ENCODE measurements at places on chromosomes 5 and 9. TPM values are rescaled to one million over a fixed set of nuclear protein-coding genes. Genes with fewer than 3 reads are reported as not detected.

DNA sequence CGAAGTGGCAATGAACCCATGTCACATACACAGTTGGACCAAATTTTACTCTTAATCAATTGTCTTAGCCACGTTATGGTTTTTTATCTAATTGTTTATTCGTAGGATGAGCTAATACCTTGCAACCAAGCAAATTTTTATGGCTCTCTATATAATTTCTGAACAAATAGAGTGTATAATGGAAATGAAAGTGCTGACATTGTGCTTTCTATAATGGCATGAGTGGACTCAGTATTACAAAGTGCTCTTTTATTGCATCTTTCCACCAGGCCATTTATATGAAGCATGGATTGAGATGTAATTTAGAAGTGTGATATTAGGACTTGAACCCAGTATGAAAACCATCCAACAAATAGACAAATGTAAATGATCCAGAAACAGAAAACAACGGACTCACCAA is 1096.0 kb downstream of the DTWD2 start:
- no peak for DNase-seq

- DNase-seq: no peak
These were observed 105.4 kb upstream of the ATP10B start for GRCh38 chr5:160957312-160957861.

DNA sequence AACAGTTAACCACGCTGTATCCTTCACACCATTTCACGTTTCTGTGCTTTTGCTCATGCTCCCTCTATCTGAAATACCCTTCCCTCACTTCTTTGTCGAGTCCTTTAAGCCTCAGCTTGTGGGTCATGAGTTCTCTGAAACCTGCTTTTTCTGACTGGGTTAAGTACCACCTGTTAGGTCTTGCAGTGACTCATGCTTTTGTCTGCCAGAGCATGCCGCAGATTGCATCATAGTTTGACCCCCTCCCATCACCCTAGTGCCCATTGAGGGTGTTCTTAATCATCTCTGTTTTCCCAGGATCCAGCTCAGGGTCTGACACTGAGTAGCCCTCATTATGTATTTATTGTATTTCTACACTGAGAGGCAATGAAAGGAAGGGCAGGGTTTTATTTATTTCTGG is 190.2 kb downstream of the ASTN2 start:
- DNase-seq: no peak

DNA sequence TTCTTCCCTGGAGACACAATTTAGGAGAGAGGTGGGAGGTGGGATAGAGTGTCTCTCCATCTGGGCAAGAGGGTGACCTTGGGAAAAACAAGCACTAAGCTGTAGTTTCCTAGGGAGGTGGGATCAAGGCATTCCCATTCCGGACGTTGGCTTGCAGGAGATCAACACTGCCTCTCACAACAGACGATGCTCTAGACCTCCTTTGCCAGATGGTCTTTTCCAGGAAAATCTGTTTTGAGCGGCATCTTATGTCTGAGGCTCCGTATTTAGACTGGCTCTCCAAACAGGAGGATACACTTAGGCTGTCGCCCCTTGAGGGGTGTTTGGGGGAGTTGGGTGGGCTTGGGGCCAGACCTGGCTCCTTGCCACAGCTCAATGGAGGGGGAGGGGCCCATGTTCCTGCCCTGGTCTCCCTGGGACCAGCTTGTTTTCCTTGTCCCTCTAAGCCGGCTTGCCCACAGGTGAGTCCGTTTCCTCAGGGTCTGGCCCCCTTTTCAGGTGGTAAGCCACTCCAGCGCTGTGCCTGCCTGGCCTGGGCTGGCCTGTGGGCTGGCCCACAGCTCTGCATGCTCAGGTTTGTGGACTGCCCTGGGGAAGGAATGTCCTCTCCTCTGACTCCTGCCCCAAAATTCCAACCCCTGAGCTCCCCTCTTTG is 2.4 kb downstream of the PSD2 start:
- no peak for DNase-seq

DNA sequence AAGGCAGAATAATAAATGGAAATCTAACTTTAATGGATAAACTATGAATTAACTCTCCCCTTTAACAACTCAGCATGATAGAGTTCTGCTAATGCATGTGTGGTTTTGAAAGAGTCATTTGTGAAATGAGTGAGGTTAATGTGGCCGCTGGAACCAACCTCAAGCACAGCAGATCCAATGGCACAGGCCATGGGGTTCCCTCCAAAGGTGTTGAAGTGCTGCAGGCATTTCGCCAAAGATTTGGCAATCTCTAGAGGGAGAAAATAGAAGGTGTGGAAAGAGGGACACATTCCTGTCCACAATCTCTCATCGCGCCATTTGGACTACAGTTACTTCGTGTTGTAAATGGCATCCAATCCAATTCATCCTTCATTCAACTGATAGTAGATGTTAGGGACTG is 35.0 kb downstream of the AGXT2 start:
- no peak for DNase-seq

- DNase-seq: no peak
These were observed 82.7 kb downstream of the BNC2 start for GRCh38 chr9:16787724-16788123.

TAF11L4 gene
- not detected for total RNA-seq

DNA sequence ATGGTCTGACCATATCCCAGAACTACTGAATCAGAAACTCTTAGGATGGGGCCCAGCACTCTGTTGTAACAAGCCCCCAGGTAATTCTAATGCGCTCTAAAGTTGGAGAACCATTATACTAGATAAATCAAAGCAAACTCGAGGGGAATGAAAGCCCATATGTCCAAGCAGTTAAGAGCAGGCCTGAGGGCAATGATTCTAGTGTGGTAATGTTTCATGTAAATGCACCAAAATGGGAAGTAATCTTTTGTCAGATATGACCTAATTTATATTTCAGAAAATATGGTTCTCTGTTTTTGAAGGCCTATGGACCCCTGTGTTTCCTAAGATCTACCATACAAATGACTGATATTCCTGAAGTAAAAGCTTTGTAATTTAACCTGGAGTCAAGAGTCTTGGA is 108.0 kb upstream of the PTGER4 start:
- DNase-seq: no peak

- DNase-seq: no peak
These were observed 86.1 kb downstream of the AUH start for GRCh38 chr9:91275655-91276054.

DNA sequence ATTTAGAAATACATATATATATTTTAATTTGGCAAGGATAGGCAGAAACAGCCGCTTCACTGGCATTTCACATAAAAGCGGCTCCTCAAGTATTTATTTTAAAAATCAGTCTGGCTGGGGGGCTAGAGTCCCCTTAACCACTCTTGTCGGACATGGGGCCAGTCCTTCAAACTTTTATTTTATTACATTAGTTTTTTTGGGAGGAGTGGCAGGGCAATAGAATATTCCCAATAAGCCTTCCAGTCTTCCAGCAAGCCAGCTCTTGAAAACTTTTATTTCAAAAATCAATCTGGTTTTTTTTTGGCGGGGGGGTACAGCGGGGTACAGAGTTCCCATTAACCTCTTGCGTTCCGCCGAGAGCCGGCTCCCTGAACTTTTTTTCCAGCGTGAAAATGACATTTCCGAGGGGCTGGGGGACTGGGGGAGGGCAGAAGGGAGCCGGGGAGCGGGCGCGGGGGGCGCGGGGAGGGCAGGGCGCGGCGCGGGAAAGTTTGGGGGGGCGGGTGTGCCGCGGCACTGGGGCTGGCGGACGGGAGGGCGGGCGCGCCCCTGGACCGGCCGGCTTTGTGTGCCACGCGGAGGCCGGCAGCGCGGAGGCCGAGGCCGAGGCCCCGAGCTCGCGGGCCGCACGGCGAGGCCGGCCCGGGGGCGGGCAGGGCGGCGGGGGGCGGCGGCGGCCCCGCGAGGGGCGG is 504 bp upstream of the ZNF618 start:
- no peak for DNase-seq

DNA sequence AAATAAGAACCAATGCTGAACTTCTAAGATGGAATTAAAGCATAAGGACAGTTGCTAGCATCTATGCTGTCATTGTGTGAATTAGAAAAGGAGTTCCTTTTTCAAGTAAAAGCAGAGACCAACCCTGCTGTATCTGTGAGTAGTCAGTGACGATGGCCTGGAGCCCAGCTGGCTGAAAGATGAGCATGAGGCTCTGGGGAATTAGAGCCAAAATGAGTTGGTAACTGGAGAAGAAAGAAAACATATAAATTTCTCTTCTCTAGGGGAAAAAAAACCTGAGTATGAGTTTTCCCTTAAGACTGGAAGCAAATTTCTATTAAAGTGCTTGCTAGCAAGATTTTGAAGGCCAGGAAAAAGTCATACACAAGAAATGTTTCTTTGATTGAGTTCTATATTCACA is 1.6 kb upstream of the SPZ1 start:
- DNase-seq: peak; percentile 55

DNA sequence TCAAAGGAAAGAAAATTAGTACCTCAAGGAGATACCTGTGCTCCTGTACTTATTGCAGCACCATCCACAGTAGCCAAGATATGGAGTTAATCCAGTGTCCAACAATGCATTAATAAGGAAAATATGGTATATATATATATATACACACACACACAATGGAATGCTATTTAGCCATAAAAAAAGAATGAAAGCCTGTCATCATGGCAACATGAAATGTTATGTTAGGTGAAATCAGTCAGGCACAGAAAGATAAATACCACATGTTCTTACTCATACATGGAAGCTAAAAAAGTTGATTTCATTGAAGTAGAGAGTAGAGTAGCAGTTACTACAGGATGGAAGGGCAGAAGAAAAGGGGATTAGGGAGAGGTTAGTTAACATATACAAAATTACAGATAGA is 601.5 kb downstream of the ANXA1 start:
- DNase-seq: no peak

DNA sequence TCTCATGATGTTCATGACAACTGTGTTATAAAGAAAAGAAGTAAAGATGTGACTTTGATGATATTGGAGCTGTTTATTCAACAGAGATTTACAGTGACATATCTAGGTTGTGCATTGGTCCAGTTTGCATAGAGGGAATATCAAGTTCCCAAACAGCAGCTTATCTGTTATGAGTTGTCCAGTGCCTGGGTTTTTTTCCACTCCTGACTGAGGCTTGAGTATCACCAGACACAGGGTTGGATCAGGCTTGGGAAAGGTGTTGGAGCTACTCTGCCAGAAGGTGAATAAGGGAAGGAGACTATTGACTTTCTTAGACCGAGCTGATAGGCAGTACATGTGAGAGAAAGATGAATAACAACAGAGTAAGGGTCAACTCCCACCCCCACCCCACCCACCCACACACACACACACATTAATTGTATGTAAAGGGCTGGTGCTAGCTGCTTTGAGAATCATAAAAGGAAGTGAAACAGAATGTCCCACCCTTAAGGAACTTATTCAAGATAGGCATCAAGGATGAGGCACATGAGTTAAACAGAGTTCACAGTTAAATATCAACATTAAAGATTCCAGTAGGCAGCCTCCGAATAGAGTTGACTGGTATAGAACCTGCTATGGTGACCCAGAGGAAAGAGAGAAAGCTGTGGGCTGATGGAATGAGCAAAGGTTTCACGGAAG is 33.0 kb upstream of the RASGRF2 start:
- DNase-seq: no peak

GRCh38 chr9:70052768-70053167 is 9.1 kb downstream of the MAMDC2 start:
- DNase-seq: no peak

HMCN2 gene
- 1.9 TPM for total RNA-seq

DNA sequence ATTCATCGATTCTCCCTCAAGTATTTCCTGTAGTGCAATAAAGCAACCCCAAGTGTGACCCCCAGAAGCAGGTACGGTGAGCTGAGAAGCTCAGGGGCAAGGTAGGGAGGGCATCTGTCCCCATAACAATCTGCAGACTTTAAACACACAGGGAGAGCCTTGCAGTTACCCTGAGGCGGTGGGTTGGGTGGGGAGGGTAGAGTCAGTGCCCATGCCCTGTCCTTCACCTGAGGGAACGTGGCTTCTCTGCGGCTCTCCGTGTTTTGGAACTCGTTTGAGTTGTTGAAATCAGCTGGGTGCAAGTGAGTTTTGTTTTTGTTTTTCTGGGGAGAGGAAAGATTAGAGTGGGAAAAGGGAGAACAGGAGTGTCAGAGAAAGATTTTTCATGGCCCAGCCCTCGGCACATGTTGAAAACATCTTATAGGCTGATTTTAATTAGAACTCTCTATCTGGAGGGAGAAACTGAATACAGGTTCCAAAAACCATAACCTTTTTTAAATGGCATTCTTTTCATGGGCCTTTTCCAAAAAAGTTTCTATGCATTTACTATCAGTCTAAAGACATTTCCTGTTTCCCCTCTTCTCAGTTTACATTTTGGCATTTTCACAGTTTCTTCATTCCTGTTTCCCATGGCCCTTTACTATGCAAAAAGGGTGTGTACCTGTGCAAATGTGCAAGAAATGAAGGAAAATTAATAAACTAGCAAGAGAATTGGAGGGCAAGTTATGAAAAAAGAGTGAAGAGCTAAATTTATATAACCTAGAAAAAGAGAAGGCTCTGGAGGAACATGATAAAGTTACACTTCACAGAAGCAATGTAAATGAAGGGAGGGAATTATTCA is 266.5 kb upstream of the VLDLR start:
- DNase-seq: peak; percentile 70

PCDHA9 gene
- total RNA-seq: 0.59 TPM

HTR1A gene
- total RNA-seq: not detected

PCDHGB1 gene
- 7.5 TPM for total RNA-seq

WNT8A gene
- not detected for total RNA-seq

DNA sequence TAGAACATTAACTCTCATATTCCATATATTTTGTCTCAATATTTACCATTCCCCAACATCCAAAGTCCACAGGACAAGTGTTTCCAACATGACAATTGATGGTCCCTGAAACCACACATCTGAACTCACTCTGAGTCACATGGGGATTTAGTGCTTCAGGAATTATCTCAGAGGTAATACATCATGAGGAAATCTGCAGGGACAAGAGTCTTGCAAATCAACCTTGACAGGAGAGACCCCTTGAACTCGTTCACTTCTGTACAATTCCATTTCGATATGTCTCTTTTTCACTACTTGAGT is 119.7 kb upstream of the ABCA1 start:
- DNase-seq: no peak

DNA sequence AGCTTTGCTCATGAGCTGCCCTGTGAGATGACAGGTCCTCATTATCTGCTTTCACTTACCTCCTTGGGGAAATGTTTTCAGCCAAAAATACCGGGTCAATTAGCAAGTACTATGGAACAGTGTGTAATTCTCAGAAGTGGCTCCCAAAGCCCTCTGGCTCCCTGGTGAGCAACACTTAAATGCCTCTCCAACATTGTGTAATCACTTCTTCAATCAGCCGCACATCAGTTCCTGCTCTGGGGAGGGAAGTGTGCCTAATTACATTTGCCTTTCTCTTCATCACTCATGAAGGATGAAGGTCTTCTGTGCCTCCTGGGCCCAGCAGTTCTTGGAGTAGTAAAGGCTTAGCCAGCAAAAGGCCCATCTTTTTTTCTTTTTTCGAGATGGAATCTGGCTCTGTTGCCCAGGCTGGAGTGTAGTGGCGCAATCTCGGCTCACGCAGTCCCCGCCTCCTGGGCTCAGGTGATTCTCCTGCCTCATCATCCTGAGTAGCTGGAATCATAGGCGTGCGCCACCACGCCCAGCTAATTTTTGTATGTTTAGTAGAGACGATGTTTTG is 23.1 kb downstream of the NIM1K start:
- DNase-seq: no peak

GRCh38 chr5:98205691-98206461 is 567.6 kb upstream of the RGMB start:
- DNase-seq: no peak

SLC27A4 gene
- 13.4 TPM for total RNA-seq

All from ovary (tissue), 10 donors.